ENCODE measurements at places on chromosomes 6 and 20.

- DNase-seq: no peak
Observed at GRCh38 chr6:21135484-21136013, 458.0 kb upstream of the SOX4 start.

DNA sequence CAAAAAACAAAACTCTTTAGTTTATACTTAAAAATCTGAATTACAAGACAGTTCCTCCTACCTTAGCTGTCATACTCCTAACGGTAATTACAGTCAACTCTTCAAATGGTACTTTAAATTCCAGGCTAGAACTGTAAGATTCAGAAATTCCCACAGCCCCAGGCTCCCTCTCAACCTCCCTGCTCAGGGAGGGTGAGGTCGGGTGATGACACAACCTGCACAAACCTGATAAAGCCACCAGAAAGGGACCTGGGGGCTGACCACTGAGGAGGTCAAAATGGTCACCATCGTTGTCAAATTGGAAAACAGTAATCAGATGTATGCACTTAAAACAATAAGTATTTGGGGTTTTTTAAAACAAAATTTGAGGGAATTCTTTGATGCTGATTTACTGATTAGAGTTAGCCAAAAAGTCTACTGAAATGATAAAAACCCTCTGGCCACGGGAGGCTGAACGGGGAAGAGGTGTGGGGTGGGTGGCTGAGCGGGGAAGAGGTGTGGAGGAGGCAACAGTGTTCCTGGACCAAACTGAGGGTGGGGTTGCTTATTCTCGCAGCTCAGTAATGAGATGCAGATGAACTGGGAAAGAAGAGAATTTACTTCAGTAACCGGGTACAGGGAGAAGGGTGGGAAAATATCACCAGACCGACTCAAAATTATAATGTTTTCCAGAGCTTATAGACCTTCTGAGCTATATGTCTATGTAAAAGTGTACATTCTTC lies 52.4 kb downstream of the SLC22A1 start:
- no peak for DNase-seq

DNA sequence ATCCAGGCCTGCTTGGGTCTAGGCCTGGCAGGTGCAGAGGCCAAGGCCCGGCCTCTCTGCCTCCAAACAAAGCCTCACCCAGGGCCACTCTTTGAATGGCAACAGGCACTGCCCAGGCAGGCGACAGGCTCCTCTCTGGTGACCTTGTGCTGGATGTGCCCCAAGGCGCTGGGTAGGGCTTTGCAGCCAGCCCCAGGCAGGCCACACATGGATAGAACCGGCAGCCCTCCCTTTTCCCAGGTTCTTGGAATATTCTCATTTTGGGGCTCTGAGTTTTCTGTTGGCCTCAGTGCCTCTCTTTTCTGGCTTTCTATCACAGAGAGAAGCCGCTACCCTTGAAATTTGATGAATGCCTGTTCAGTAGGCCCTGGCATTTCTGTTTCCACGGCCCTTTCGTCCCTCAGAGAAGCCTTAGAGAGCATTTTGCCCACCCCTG lies 18.9 kb downstream of the PKIG start:
- DNase-seq: no peak

- DNase-seq: no peak
Observed at GRCh38 chr20:46030284-46031013, 1.4 kb downstream of the SLC12A5 start.

DNA sequence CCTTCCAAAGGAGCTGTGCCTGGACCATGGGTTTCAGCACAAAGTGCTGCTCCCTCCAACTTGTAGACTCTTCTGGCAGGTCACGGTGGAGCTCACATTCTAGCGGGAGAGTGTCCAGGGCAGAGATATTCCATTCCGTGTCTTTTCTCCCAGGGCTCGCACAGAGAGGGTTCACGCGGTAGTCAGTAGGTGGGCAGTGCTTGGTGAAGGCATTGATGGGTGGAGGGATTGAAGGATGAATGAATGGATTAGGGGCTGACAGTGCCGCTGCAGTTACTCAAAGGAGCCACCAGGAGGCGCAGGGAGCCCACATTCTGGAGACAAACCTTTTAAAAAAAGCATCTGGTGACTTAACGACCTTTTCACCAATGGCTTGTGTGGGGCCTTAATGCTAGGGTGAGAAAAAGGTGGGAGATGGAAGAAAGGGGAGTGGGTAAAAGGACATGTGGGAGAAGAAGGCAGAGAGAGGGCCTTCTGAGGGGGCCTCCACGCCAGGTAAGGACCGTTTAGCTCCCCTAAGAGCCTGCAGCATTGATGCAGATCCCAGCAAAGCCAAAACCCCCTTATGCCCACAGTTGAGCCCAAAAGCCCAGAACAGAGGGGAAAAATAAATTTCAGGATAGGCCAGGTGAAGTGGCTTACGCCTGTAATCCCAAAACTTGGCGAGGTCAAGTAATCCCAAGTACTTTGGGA lies 17.5 kb upstream of the FAM110A start:
- peak; percentile 49 for DNase-seq

DNA sequence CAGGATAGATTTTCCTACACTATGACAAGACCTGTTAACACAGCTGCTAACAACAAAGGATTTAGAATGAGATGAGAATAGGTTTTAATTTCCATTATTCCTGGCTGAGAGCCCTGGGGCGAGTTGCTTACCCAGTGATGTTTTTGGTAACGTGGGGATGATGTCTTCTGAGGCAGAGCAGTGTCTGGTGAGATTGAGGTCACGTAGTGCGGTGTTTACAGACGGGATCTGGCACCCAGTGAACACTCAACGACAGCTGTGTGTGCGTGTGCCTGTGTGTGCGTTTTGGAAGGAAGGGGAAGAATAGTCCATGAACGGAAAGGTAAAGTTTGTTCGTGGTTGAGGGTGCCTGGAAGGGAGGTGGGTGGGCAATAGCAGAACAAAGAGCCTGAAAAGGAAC lies 384.7 kb downstream of the C6orf118 start:
- no peak for DNase-seq

DNA sequence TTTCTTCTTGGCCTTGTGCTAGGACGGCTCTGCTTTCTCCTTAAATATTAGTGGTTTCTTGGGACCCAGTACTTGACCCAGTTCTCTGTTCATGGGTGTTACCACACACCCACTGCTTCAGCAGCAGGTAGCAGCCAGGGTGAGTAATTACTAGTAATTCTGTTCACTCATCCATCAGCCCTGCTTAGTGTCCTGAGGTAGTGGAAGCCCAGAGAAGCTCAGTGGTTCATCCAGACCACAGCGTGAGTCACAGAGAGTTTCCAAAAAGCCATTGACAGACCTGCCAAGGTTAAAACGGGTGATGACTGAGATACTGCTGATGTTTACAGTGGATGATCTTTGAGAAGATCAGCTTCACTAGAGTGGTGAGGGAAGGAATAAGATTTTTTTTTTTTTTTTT lies 51.7 kb upstream of the HINT3 start:
- peak; percentile 8 for DNase-seq

- DNase-seq: no peak
Observed at GRCh38 chr6:121399966-121400365, 35.5 kb upstream of the GJA1 start.

DNA sequence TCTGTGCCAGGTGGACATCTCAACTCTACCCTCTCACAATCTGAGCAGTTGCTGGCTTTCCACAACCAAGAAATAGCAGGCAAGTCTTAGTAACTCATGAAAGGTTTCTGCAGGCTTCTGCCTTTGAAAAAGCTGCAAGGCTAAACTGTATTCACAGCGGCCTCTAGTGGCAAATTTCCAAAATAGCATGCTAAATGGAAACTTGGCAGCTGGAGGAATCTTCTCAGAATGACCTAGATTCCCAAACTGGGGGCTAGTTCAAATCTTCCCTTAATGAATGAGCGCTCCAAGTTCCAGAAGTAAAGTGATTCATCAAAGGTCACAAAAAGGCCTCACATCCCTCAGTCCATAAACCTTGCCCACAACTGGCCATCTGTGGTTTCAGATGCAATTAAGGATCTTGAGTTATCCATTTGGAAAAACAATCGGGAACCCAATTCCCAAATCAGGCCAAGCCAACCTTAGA lies 11.9 kb upstream of the CPNE5 start:
- DNase-seq: no peak

- peak; percentile 63 for DNase-seq
Observed at GRCh38 chr20:36235892-36236785, at the start of gene AAR2. Gene AAR2, plus strand, starts transcription at chr20:36236478. Its CDS starts 3,391 bp downstream, at chr20:36239869.

DNA sequence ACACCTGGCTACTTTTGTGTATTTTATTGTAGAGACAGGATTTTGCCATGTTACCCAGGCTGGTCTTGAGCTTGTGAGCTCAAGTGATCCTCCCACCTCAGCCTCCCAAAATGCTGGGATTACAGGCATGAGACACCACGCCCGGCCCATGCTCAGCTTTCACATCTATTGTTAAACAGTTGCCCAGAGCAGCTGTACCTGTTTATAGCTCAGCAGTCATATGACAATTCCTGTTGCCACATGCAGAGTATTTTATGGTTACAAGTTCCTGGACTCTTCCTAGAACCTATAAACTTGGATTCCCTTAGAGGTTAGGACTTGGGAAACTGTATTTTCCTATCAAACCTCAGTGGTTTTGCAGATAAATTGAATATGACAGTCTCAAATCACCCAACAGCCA lies 188.3 kb upstream of the KCNG1 start:
- no peak for DNase-seq

DNA sequence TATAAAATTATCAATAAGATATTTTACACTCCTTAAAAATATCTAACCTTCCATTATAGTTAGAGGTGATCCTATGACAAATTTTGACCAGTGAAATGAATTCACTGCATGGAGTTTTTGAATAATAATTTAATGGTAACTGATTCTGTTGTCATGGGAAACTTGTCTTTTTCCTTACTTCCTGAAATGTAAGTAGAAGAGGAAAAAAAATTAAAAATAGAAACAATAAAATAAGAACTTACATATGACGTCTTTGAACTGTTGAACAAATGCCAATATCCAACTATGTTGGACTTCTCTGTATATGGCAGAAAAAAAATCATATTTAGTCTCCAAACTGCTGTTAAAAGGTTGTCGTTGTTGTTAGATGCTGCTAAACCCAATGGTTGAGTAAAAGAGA lies 26.3 kb downstream of the PPP1R14C start:
- DNase-seq: no peak

- DNase-seq: no peak
Observed at GRCh38 chr6:131807321-131807643, 538 bp upstream of the ENPP1 start.

DNA sequence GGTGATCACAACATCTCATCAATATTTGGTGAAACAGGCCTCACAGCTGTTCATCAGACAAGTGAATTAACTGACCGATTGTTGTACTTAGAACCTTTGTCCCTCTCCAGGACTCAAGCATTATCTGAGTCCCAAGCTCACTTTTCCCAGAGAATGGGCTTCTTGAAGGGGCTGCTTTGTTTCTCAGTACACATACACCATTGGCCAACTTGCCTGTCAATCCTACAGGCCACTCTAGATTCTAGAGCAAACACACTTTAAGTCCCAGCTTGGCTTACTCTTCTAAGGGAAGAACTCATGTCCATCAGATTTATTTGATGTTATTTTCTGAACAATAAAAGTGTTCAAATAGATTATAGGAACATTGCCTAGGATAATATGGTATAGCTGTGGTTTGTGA lies 249.5 kb downstream of the BCKDHB start:
- DNase-seq: no peak
